T-helper 17 cell (primary cell): ENCODE measurements at places on chromosomes 13 and 19.

- DNase-seq, result no peak
Observed at GRCh38 chr13:71417205-71417604, 449.8 kb downstream of the DACH1 start.

- no peak for DNase-seq
Observed at GRCh38 chr13:110344320-110344719, 37.2 kb downstream of the COL4A2 start.

DNA sequence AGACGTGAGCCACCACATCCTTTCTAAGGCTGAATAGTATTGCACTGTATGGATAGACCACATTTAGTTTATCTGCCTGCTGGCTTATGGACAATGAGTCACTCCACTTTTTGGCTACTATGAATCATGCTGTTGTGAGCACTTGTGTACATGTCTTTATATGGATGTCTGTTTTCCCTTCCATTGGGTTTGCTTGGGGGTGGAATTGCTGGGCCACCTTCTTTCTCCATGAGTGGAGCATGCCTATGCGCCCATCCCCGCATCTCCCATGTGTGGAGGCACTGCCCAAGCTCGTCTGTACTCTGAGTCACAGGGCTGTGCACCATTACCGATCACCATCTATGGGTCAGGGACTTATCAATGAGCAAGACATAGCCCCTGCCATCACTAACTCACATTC, 127.2 kb upstream of the GJB6 start:
- no peak for DNase-seq

- no peak for DNase-seq
Observed at GRCh38 chr13:39450176-39450575, 152.8 kb downstream of the LHFPL6 start.

DNA sequence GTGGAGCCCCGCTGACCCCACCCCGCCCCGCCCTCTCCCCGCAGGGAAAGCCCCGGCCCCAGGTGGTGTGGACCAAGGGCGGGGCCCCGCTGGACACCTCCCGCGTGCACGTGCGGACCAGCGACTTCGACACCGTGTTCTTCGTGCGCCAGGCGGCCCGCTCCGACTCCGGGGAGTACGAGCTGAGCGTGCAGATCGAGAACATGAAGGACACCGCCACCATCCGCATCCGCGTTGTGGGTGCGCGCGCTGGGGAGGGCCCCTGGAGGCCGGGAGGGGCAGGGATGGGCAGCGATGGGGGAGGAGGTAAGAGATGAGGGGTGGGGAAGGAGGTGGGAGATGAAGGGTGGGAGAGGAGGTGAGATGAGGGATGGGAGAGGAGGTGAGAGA, 17.2 kb upstream of the EMC10 start:
- DNase-seq, result no peak

GRCh38 chr19:34366738-34367623, 2.0 kb downstream of the GPI start:
- DNase-seq, result no peak

GRCh38 chr13:68099631-68100030, 869.5 kb upstream of the PCDH9 start:
- no peak for DNase-seq

DNA sequence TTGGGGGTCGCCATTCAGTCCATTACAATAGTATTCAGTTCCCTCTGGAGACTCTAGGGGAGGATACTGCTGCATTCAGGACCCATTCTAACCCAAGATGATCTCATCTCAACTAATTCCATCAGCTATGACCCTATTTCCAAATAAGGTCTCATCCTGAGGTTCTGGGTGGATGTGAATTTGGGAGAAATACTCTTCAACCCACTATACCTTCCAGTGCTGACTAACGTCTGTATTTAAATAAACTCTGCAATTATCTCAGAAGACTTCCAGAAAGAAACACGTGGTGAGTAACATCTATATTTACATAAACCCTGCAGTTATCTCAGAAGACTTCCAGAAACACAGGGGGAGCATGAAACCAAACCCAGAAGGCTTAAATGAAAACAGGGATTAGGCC, 1300.7 kb downstream of the PCDH9 start:
- no peak for DNase-seq

GRCh38 chr19:23381114-23381513, 14.2 kb downstream of the ZNF91 start:
- DNase-seq, result no peak

DNA sequence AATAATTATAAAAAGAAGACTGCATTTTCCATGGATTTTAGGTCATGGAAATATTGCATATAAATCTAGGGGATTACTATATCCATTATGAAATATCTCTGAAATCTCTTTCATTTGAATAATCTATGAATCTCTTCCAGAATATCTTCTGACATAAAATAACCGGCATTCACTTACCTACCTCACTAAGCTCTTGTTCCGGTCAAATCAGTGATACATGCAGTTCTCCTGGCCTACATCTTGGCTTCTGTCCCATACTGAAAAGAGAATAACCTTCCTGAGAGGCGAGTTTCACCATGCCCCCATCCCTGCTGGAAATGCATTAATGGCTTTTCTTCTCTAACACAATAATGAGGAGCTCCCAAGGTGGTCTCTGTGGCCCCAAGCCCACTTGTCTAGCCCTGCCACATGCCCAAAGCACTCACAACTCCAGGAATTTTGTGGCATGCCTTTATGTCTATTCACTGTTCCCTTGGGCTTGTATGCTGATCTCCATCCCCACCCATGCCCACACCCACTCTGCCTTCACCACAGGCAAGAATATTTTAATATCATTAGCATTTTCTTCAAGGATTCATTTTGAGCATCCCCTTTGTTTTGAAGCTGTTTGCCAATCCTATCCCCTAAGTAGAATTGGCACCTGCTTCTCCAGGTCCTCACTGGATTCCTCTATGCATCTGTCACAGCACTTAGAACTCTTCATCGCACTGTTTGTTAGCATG, 401.6 kb downstream of the COG6 start:
- no peak for DNase-seq

- no peak for DNase-seq
Observed at GRCh38 chr19:48061401-48062344, 17.8 kb upstream of the CABP5 start.

DNA sequence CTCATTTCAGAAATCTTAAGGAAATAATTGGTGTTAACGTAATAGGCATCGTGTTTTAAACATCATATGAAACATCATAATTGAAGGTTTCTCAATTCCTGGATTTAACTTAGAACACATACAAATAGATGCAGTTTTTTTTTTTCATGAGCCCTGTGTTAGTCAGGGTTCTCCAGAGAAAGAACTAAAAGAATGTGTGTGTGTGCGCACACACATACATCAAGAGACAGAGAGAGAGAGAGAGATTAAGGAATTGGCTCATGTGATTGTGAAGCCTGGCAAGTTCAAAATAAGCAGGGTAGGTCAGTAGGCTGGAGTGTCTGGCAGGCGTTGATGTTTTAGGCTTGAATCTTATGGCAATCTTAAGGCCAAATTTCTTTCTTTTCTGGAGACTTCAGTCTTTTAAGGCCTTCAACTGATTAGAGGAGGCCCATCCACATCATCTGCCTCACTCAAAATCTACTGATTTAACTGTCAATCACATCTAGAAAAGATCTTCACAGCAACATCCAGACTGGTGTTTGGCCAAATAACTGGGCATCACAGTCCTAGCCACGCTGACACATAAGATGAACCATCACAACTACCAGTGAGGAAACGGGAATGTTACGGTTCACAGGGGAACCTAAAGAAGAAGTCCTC, 25.2 kb downstream of the SPATA13 start:
- DNase-seq, result no peak

DNA sequence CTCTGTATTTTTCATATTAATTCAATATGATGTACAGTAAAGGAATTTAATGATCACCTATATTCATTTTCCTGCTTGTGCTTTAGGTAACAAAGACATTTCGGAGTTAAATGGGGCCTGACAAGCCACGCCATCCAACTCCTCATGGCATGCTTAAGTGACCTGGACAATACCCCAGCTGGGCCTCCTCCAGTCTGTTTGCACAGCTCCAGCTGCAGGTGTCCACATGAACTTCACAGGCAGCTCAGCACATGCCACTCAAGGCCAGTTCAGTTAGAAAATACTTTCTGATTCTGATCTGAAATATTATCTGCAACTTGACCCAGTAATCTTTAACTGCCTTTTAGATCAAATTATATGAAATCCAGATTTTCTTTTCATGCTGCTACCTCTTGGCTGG, 89.6 kb upstream of the SLC15A1 start:
- DNase-seq, result no peak

DNA sequence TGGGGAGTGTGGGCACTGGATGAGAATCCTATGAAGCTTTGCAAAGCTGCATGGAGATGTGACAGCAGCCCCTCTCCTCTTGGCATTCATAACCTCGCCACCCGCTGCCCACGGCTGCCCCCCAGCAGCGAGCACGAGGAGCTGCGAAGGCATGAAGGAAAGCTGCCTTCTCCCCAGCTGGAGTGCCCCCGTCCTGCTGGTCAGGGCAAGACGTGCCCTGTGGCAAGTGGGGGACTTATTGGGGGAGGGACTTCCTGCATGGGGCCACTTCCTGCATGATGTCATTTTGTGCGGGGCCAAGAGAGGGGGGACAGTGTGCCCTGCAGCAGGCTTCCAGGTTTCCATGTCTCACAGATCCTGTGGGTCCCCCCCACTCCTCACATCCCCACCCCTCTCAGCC, 85.9 kb downstream of the TSHZ3 start:
- DNase-seq, result no peak
